Suprapubic skin (tissue), 4 donors: ENCODE measurements at places on chromosomes 6 and 20. TPM values are rescaled to one million over a fixed set of nuclear protein-coding genes. Genes with fewer than 3 reads are reported as not detected.
A peak's percentile ranks its signal among the peaks of the same experiment; 100 is the strongest.

- H3K4me1 ChIP-seq = no peaks in the 10 kb centered on the region
- H3K27ac ChIP-seq = no peak overlapping the region
- peaks cover 6% of the 10 kb centered on the region for H3K27me3 ChIP-seq
- H3K36me3 ChIP-seq = no peaks in the 10 kb centered on the region
Measured at GRCh38 chr6:29679962-29680361, 990 bp downstream of the ZFP57 start.

DNA sequence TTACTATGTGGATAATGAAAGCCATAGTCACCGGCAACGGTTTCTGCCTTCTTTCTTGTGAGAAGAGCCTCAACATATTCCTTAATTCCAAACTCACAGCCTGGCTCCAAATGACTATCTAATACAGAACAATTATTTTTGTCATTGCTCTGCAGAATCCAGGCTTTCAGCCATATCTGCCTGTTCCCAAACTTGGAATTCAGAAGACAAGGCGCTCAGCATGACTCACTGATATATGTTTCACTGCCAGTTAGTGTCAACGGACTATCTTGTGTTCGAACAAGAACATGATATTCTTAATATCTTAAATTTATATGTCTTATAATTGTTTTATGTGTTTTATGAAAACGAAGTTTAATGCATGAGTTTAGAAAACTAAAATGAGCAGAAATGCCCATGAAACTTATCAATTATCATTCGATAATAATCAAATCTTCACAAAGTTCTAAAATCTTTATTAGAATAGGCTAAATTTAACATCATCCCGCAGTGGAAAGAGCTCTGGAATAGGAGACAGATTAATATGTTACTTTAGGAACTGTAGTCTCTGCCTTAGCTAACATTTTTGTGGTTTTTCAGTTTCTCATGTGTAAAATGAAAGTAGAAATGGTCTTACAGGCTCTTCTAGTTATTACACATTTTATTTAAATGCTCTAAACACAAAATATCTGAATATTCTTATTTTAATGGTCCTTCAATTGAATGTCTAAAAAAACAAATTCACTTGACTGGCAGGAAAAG lies 669.3 kb upstream of the GJE1 start:
- H3K27me3 ChIP-seq = no peaks in the 10 kb centered on the region
- H3K27ac ChIP-seq = peak overlapping the region; percentile 68
- H3K4me3 ChIP-seq = no peak overlapping the region
- DNase-seq = no peak
- H3K36me3 ChIP-seq = no peaks in the 10 kb centered on the region

DNA sequence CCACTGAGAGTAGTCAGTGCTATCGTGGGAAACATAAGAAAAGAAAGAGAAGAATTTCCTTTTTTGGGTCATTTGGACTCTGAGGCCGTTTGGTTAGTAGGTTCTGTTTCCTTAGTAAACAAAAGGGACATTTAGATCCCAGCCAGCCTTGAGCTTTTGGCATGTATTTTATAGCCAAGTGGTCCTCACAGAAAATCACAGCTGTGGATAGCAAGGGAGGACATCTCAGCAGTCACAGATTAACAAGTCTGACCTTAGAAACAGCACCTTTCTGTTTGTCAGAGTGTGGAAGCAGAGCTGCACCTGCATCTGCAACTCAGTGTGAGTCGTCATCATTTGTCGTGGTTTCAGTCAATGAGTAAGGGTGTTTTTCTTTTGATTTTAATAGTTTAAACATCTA lies 40.5 kb downstream of the FAM120B start:
- peaks cover 39% of the 10 kb centered on the region for H3K36me3 ChIP-seq
- no peak for DNase-seq
- H3K4me1 ChIP-seq = peaks cover 16% of the 10 kb centered on the region

PABPC1L gene
- total RNA-seq = 22.8 TPM

C20orf144 gene
- not detected for total RNA-seq

RFX6 gene
- not detected for total RNA-seq

SNPH gene
- 2.8 TPM for total RNA-seq
